Fibroblast of skin of scalp (primary cell): ENCODE measurements at places on chromosomes 2 and 18.

DNA sequence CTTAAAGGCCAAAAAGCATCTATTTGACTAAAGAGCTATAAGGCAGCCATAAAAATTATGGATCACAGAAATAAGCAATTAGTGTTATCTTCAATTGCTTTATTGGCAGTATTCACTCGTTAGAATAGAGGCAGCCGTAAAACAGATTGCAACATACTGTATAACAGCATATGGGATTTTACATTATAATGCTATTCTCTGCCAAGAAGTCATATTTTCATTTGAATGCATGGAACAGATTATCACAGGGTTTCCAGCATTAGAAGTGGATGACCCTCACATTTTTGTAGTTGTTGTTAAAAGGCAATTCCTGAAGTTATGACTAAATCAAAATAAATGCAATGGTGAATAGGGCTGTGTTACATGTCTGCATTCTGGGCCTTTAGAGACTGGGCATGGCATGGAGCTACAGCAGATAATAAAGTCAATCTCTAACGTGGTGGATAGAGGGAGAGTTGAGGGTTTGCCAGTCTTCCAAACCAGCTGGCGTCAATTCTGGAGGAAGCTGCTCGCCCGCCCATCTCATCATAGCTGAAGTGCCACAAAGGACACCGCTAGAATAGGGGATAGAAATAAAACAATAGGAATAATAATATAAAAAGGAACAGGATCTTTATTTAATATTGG lies 155.4 kb upstream of the VRK2 start:
- peak; percentile 74 for DNase-seq

DNA sequence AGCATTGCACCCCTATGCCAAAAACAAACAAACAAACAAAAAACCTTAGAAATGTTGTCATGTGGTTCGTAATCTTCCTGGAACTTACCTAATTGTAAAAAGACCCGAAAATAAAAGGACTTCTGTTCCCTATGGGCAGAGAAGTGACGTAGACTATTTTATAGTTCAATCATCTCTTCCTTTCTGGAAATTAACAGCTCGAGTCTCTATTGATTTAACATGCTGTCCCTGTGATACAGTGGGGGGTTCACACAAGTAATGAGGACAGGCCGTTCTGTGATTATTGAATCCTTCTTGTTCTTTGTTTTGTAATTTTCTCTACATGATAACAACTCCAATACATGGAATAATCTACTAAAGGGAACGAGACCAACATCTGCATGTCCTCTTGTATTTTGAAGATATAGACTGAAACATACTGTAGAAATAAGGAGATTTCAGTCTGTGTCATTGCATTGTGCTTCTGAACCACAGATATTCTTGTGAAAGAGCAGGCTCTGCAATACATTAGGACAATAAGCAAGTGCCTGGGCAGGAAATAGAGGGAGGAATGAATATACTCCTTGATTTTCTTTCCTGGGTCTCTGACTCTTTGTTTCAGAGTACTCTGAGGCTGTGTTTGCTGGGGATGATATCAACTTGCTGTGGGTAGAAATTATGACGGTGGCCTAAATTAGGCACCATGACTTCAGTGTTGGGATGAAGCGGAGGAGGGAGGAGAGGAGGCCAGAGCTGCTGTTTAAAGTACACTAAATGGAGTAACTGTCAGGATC lies 65.7 kb upstream of the PPM1B start:
- no peak for DNase-seq

- no peak for DNase-seq
These were observed 1134.2 kb upstream of the ZEB2 start for GRCh38 chr2:145654156-145654555.

- peak; percentile 44 for DNase-seq
These were observed 41.8 kb upstream of the NAB1 start for GRCh38 chr2:190607014-190607597.

DNA sequence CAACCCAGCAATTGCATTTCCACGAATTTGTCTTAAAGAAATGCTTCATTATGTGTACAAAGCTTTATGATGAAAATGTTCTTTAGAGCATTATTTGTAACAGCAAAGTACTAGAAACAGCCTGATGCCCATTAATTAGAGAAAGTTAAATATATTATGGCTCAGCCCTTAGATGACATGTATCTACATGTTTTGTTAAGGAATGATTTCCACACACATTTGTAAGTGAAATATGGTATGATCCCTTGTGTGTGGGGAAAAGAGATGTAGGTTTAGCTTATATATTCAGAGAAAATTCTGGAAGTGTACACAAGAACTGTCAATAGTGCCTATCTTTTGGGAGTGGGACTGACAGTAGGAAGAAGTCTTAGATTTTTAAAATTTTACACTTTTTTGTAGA lies 3.8 kb upstream of the PTPN4 start:
- DNase-seq: no peak

GRCh38 chr2:188517549-188518215 lies 226.0 kb downstream of the GULP1 start:
- DNase-seq: no peak

- no peak for DNase-seq
These were observed 99.7 kb upstream of the RFX8 start for GRCh38 chr2:101574622-101575021.

DNA sequence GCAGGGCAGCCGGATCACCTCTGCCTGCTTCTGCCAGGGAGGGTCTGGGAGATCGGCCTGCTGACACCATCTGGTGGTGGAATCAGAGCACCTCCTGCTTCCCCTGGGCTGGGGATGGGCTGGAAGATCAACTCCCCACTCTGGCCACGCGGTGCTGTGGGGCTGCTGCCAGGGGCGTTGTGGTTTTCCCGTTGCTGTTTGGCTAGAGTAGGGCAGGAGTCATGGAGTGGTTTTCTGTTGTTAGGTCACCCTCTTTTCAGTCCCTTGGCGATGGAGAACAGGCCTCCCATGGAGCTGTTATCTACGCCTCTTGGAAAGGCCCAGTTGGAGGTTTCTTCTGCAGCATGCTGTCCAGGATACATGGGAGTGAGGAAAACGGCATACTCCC lies 15.2 kb downstream of the BCL2L11 start:
- DNase-seq: peak; percentile 47

GRCh38 chr2:8234757-8235374 lies 447.0 kb upstream of the ID2 start:
- DNase-seq: no peak

DNA sequence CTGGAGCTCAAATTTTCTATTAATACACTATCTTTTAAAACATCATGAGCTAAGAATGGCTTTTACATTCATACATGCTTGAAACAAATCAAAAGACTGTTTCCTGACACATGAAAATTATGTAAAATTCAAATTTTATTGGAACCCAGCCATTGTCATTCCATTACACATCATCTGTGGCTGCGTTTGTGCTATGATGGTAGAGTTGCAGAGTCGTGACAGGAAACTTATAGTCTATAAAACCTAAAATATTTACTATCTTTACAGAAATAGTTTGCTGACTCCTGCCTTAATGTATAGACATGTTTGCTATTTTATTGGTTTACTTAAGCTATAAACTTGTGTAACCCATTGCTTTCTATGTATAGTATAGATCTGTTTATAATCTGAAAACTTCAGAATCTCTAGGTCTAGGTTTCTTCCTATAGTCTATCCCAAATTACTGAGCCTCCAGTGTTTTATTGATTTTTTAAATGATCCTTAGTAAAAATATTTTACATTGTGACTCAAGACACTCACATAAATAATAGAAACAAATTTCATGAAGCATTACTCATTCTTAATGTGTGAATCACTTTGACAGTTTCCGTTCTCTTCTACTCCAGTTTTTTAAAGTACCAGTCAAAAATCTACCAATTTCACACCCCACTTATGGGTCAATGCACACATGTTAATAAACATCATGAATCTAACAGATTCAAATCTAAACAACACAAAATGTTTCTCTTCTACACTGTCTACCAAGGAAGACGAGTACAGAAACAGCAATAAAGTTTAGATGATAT lies 26.4 kb upstream of the MRPL19 start:
- peak; percentile 44 for DNase-seq

DNA sequence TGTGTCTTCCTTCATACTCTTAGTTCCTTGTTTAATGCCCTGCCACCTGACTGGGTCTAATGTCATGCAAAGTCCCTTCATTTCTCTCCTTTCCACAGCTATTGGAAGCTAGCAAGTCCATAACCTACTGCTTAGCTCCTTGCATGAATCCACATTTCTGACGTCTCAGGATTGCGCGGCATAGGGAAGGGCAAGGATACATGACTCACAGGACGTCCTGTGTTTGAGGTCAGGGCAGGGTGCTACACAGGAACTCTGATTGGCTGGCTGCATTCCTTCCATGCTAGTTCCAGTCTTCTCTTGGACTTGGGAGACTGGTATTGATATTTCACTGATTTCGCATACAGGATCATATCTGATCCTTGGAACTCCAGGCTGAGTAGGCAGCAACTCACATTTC lies 137.9 kb downstream of the CDH2 start:
- DNase-seq: peak; percentile 40

DNA sequence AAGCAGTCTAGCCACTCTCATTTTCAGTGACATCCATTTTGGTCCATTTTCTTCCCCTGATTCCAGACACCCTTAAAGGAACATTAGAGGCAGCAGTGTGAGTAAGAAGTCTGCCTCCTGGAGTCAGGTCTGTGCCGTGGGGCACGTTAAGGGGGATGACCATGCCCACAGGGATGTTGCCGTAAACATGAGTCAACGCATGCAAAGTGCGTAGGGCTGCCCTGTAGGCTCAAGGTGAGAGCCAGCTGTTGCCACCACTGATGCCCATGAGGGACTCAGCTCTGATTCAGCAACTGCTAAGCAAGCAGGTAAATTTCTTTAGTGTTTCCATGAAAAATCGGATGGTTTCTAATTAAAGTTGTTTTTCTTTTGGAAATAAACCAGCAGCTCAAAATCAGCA lies 61.4 kb upstream of the TFCP2L1 start:
- DNase-seq: no peak

- DNase-seq: no peak
These were observed 57.5 kb downstream of the HS1BP3 start for GRCh38 chr2:20593072-20594034.
